Colonic mucosa (tissue), 4 donors: ENCODE measurements at places on chromosomes 1 and 21.
A peak's percentile ranks its signal among the peaks of the same experiment; 100 is the strongest.

- DNase-seq: no peak
- no peaks in the 10 kb centered on the region for H3K36me3 ChIP-seq
- H3K4me3 ChIP-seq: no peak overlapping the region
- H3K27ac ChIP-seq: no peak overlapping the region
These were observed 16.5 kb upstream of the SETDB1 start for GRCh38 chr1:150909585-150910180.

- no peaks in the 10 kb centered on the region for H3K4me1 ChIP-seq
- no peak for DNase-seq
- H3K27ac ChIP-seq: no peak overlapping the region
- H3K36me3 ChIP-seq: no peaks in the 10 kb centered on the region
These were observed 609.1 kb downstream of the PTPRC start for GRCh38 chr1:199247891-199248290.

- no peak for DNase-seq
- H3K4me1 ChIP-seq: no peaks in the 10 kb centered on the region
- no peak overlapping the region for H3K4me3 ChIP-seq
- no peaks in the 10 kb centered on the region for H3K36me3 ChIP-seq
- no peak overlapping the region for H3K27ac ChIP-seq
These were observed 284.6 kb upstream of the DPYD start for GRCh38 chr1:98205291-98206017.

DNA sequence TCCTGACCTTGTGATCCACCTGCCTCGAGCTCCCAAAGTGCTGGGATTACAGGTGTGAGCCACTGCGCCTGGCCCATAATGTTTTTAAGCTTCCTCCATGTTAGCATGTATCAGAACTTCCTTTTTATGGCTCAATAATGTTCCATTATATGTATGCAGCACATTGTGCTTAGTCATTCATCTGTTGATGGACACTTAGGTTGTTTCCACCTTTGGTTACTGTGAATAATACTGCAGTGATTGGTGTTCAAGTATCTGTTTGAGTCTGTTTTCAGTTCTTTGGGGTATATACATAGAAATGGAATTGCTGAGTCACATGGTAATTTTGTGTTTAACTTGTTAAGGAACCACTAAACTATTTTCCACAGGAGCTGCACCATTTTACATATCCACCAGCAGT, 17.7 kb downstream of the CMPK1 start:
- no peak overlapping the region for H3K27ac ChIP-seq
- no peak overlapping the region for H3K4me3 ChIP-seq
- no peaks in the 10 kb centered on the region for H3K27me3 ChIP-seq
- no peaks in the 10 kb centered on the region for H3K36me3 ChIP-seq
- H3K4me1 ChIP-seq: no peaks in the 10 kb centered on the region

GRCh38 chr1:172323686-172324085, 96.8 kb upstream of the C1orf105 start:
- H3K4me3 ChIP-seq: no peak overlapping the region
- DNase-seq: no peak
- no peaks in the 10 kb centered on the region for H3K27me3 ChIP-seq
- H3K27ac ChIP-seq: no peak overlapping the region
- H3K4me1 ChIP-seq: no peaks in the 10 kb centered on the region

GRCh38 chr1:53576866-53577760, 117.9 kb downstream of the DMRTB1 start:
- H3K27me3 ChIP-seq: no peaks in the 10 kb centered on the region
- DNase-seq: no peak
- H3K27ac ChIP-seq: no peak overlapping the region
- no peaks in the 10 kb centered on the region for H3K4me1 ChIP-seq
- H3K36me3 ChIP-seq: no peaks in the 10 kb centered on the region

- peak overlapping the region; percentile 93 for H3K27ac ChIP-seq
- H3K4me1 ChIP-seq: peaks cover 9% of the 10 kb centered on the region
- peak overlapping the region; percentile 73 for H3K4me3 ChIP-seq
These were observed 701 bp upstream of the MUTYH start for GRCh38 chr1:45340816-45341466.

- peaks cover 4% of the 10 kb centered on the region for H3K36me3 ChIP-seq
- no peak overlapping the region for H3K27ac ChIP-seq
- H3K4me1 ChIP-seq: peaks cover 7% of the 10 kb centered on the region
- H3K4me3 ChIP-seq: no peak overlapping the region
These were observed 6.0 kb downstream of the TMEM222 start for GRCh38 chr1:27327964-27328363.

GRCh38 chr1:8026153-8026975, at the start of gene ERRFI1:
Gene ERRFI1, minus strand, starts transcription at chr1:8026309. Its CDS starts 10,690 bp downstream, at chr1:8015619.
- H3K27me3 ChIP-seq: no peaks in the 10 kb centered on the region
- H3K4me3 ChIP-seq: peak within 1 kb of the TSS; percentile 78
- H3K4me1 ChIP-seq: peaks cover 8% of the 10 kb centered on the region
- H3K27ac ChIP-seq: peak within 1 kb of the TSS; percentile 68
- DNase-seq: peak; percentile 94

DNA sequence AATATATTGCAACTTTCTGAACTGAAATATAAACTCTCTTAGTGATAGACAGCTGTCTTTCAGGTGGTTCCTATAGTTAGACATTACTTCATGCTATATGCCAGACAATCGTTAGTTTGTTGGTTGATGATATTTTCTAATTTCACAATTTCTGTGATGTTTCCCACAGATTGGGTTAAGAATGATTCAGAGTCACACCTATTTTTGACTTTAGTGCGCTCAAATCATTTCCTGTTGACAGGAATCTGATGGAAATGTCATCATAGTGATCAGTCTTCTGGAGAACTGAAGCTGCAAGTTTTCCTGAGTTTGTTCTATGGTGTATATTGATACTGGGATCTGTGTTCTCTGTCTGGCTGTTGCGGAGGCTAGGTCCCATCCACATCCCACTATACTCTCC, 119.7 kb downstream of the C1orf21 start:
- H3K4me1 ChIP-seq: no peaks in the 10 kb centered on the region
- H3K4me3 ChIP-seq: no peak overlapping the region
- no peaks in the 10 kb centered on the region for H3K36me3 ChIP-seq
- H3K27ac ChIP-seq: no peak overlapping the region

DNA sequence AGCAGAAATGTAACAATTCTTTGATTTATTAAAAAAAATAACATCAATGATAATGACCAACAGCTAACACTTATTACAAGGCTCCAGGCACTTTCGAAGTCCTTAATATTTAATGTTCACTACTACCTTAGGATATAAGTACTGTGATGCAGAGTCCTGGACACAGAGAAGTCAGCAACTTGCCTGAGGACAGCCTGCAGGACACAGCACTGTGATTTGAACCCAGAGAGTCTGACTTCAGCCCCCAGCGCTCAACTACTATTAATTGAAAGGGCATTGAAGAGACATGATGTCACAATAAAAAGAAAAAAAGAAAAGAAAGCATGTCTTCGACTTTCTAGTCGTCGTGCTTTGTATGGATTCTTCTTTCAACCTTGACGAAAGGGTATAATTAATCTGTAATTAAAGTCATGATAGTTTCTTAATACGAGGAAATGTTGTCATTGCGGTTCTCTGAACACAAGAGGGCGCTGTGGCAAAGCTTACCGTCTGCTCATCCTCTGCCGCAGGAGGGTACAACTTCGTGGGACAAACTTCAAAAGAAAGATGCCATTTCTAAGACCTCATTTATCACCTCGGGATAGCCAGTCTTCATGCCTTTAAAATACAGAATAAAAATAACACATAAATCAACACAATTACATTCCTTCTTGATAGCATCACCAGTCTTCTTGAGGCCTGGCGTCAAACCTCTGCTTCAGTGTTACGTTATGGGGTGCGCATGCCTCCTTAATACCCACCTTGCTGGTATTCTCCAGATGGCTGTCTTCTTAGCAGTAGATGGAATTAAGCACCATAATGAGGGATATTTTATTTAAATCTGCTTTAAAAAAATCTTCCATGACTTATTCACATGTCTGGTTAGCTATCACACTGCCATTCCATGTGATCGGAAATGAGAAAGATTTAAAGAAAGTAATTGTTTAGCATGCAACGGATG, 240.1 kb downstream of the DISC1 start:
- peak; percentile 54 for DNase-seq
- no peaks in the 10 kb centered on the region for H3K27me3 ChIP-seq
- no peak overlapping the region for H3K27ac ChIP-seq
- H3K4me3 ChIP-seq: no peak overlapping the region

DNA sequence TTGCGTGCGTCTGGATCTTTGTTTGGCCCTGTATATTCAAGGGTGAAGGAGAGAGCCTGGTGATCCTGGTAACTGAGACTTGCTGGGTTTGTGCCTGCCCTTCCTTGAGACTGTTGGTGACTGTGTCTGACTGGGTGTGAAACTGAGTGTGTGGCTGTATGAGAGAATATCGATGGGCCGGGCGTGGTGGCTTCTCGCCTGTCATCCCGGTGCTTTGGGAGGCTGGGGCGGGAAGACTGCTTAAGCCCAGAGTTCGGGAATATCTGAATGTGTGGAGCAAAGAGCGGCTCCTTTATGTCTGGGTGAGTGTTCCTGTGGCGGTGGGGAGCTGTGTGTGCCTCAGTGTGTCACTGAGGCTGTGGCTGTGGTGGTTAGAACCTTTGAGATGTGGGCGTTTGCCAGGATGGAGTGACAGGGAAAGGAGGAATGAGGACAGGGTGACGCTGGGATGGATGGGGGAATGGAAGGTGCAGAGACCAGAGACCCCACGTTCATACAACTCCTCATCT, 2.7 kb upstream of the MARCKSL1 start:
- no peaks in the 10 kb centered on the region for H3K27me3 ChIP-seq
- no peaks in the 10 kb centered on the region for H3K36me3 ChIP-seq
- H3K27ac ChIP-seq: peak overlapping the region; percentile 44
- peak; percentile 54 for DNase-seq

DNA sequence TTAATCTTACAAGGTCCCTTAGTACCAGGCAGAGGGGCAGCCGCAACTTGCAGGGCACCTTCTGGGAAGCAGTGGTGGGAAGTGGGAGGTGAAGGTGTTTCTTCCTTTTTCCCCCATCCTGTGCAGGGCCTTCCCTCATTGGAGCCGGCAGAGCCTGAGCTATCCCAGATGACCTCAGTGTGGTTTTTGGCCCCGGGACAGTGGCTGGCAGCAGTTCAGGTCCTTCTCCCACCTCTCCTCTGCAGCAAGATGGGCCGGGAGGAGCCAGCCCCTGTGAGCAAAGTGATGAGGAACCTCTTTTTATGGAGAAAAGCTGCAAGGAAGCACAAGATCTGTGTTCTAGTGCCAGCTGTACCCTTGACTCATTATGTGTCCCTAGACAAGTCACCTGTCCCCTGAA, 6.8 kb downstream of the PFKFB2 start:
- DNase-seq: no peak
- H3K27ac ChIP-seq: no peak overlapping the region
- H3K27me3 ChIP-seq: no peaks in the 10 kb centered on the region
- H3K4me3 ChIP-seq: no peak overlapping the region
- no peaks in the 10 kb centered on the region for H3K36me3 ChIP-seq

- H3K4me1 ChIP-seq: no peaks in the 10 kb centered on the region
- DNase-seq: no peak
- H3K27ac ChIP-seq: no peak overlapping the region
These were observed 88.1 kb downstream of the DMRTB1 start for GRCh38 chr1:53547231-53547790.

DNA sequence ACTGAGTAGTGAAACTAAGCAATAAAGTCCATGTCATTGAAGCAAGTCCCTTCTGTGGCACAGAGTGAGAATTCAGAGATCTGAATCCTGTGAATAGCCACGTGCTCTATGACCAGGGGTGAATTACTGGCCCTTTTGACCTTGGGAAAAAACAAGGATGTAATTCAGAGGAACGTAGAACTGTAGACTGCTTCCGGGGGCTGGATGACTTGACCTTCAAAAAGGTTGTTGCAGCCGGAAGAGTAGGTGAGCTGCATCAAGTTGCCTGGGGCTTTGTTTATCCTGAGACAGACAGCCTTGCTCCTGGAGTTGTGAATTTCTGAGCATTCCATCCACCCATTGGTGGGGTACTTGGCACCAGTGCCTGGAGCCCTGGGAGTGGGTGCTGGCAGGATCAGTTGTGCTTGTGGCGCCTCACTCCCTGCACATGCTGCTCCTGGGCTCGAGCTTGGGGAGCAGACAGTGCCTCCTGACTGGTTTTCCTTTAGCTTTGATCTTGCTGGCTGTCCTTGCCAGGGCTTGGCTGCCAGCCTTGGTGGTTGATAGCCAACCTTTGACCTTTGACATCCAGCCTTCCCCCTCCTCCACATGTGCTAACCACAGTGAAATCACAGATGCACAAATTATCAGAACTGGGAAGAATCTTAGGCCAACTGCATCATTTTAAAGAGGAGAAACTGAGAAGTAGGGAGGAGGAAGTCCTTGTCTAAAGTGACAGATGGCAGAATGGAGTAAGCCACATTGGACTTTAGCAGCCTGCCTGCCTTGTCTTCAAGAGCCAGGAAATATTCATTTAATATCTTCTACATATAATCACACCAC, 16.2 kb upstream of the MYOG start:
- H3K27me3 ChIP-seq: no peaks in the 10 kb centered on the region
- H3K36me3 ChIP-seq: no peaks in the 10 kb centered on the region
- H3K4me3 ChIP-seq: no peak overlapping the region
- DNase-seq: no peak

DNA sequence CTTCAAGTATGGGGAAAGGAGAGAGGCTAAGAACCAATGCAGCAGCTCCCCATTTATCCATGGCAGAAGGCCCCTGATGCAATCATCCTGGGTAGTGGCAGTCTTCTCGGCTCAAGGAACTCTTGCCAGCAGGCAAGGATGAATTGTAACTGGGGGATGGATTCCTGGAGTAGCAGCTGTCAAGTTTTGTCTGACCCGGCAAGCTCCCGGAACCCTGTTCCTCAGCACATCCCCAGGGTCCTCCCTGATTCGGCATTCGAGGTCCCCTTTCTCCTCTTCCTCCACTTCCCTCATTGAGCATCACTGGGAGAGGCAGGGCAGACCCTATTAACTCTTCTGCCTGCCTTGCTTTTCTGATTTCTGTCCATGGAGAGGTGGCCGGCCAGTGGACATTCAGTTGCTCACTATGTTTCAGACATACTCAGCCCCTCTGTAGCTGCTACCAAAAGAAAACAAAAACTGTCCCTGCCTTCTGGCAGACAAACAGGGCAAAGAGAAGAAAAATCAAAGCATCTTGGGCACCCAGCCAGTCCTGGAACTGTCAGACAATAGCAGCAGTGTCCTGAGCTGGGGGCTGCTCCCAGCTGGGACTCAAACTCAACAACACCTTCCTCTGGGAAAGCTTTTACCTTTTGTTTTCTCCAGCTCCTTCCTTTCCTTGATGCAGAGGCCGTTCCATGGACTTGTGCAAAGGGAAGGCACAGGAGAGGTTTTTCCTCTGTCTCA, 5.6 kb upstream of the PTCH2 start:
- no peaks in the 10 kb centered on the region for H3K27me3 ChIP-seq
- H3K36me3 ChIP-seq: no peaks in the 10 kb centered on the region
- no peaks in the 10 kb centered on the region for H3K4me1 ChIP-seq
- no peak overlapping the region for H3K27ac ChIP-seq
- H3K4me3 ChIP-seq: no peak overlapping the region

- peaks cover 10% of the 10 kb centered on the region for H3K4me1 ChIP-seq
- no peaks in the 10 kb centered on the region for H3K27me3 ChIP-seq
- H3K36me3 ChIP-seq: no peaks in the 10 kb centered on the region
- no peak for DNase-seq
- peak overlapping the region; percentile 94 for H3K4me3 ChIP-seq
These were observed 3.3 kb downstream of the KLHL21 start for GRCh38 chr1:6599141-6599975.

- no peaks in the 10 kb centered on the region for H3K36me3 ChIP-seq
- no peak overlapping the region for H3K27ac ChIP-seq
- no peak for DNase-seq
- no peaks in the 10 kb centered on the region for H3K4me1 ChIP-seq
- no peaks in the 10 kb centered on the region for H3K27me3 ChIP-seq
- H3K4me3 ChIP-seq: no peak overlapping the region
These were observed 149.4 kb upstream of the TIAM1 start for GRCh38 chr21:31493350-31493880.

GRCh38 chr21:21714426-21714825, 716.2 kb downstream of the NCAM2 start:
- H3K4me1 ChIP-seq: no peaks in the 10 kb centered on the region
- H3K27me3 ChIP-seq: no peaks in the 10 kb centered on the region
- H3K4me3 ChIP-seq: no peak overlapping the region
- DNase-seq: no peak
- no peak overlapping the region for H3K27ac ChIP-seq
- no peaks in the 10 kb centered on the region for H3K36me3 ChIP-seq
